ENCODE measurements at places on chromosomes 6 and 20.
A peak's percentile ranks its signal among the peaks of the same experiment; 100 is the strongest.

DNA sequence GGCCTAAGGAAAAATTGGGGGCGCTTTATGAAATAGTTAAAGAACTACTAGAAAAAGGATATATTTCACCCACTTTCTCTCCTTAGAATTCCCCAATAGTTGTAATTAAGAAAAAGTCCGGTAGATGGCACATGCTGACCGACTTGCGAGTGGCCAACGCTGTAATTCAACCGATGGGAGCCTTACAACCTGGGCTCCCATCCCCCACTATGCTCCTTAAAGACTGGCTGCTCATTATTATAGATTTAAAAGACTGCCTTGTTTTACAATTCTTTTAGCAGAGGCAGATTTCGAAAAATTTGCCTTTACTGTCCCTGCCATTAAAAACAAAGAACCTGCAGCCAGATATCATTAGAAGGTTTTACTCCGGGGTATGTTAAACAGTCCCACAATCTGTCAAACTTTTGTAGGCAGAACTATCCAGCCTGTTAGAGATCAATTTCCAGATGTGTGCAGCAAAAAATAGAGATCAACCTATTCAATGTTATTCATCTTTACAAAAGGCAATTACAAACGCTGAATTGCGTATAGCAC lies 58.5 kb upstream of the PRSS16 start:
- peak; percentile 82 for DNase-seq

- DNase-seq: no peak
These were observed 136.0 kb upstream of the AHI1 start for GRCh38 chr6:135633573-135633972.

- DNase-seq: no peak
These were observed 666.0 kb downstream of the PHF3 start for GRCh38 chr6:64301307-64302236.

GRCh38 chr20:37703035-37703845 lies 9.4 kb downstream of the CTNNBL1 start:
- DNase-seq: no peak

DNA sequence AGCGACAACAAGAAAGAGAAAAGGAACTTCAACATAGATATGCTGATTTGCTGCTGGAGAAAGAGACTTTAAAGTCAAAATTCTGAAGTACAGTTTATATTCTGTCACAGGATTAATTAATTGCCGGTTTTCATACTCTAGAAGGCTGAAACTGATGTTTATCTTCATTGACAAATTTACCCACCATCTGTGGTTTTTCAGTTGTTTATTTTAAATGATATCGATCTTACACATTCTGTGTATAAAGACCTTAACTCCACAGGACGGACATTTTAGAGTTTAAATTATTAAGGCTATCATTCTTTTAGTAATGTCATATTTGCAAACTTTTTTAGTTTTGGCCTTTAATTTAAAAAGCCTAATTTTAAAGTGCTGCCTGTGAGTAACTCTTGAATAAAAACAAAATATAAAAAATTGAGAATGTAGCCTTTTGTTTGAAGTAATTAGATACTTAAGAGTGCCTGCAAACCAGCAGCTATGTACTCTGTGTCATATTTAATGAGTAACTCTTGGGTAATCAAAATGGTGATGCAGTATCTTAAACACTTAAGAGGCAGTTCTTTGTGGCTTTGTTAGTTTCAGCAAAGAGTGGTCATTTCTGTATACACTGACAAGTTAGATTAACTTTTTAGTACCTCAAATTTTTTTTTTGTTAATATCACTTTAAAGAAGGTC lies 59.3 kb downstream of the CDC5L start:
- DNase-seq: no peak

DNA sequence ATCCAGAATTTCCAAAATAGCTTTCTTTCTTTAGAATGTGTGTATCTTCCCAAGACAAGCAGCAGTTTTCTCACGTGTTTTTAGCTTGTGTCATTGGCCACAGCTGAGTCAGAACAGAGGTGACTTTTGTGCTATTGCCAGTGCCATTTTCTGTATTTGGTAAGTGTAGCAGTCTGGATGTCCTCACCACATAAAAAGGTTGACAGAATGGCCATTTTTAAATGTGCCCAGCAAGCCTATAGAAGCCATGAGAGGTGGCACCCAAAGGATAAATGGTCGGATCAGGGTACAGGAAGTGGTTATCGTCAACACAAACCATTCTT lies 269.5 kb upstream of the HSF2 start:
- no peak for DNase-seq

DNA sequence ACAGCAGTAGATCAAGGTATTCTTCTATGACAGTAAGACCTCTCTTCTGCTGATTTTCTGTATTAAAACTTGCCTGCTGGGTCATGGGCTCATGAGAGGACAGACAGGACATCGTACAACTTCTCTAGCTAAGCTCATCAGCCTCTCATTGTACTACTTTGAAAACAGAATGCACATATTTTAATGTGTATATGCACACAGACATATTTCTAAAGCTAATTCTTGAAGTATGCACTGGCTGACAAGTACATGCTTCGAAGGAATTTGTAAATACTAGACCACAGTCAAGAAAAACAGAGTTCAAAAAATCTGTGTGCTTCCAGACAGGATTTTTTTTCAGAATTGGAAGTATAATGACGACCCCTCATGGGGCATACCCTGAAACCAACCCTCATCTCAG lies 81.7 kb upstream of the CD83 start:
- DNase-seq: no peak

GRCh38 chr6:4762294-4762693 lies 13.9 kb upstream of the CDYL start:
- DNase-seq: no peak

DNA sequence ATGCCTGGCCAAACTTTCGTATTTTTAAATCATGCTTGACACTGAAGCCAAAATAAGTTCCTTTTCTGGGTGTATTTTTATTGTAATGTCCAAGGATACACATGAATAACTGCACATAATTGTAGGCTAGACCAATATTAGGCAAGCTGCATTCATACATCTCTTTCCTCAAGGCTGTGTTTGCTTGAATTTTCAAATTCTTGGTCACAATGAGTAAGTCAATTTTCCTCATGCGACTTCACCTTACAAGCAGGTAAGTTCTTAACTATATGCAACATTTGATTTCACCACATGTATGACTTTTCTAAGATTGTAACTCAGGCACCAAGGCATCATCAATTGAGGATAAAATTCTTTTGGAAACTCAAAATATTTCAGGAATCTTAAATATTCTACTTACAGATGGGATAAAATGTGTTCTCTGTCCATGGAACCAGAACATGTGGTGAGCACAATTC lies 112.4 kb upstream of the ZNF217 start:
- DNase-seq: no peak

Data from activated CD4-positive, alpha-beta T cell treated with anti-CD3 and anti-CD28 coated beads, Interleukin-10, Interleukin-2, amounts not matched to agents 100 ng/mL and 50 ng/mL, durations not matched to agents 16 hours and 8 hours (primary cell).